ENCODE measurements at places on chromosomes 1 and 21.

DNA sequence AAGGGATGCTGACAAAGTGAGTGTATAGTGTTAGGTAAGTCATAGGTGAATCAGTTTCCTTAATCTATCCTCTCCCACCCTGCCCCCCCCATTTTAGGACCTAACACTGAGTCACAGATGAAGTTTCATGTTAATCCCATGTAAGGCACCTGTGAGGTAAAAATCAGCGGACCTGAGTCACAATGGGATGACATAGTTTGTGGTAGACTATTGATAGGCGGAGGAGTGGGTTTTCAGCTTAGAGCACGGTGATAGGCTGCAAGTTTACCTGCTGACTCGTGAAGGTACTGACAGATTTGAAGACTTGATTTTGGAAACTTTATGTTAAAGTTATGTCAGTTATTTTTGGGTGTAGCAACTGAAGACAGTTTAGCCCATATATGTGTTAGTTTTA lies 1.7 kb downstream of the TOR1AIP1 start:
- DNase-seq, result no peak

- DNase-seq, result no peak
Measured at GRCh38 chr1:208040821-208041297, 129.9 kb upstream of the CD34 start.

DNA sequence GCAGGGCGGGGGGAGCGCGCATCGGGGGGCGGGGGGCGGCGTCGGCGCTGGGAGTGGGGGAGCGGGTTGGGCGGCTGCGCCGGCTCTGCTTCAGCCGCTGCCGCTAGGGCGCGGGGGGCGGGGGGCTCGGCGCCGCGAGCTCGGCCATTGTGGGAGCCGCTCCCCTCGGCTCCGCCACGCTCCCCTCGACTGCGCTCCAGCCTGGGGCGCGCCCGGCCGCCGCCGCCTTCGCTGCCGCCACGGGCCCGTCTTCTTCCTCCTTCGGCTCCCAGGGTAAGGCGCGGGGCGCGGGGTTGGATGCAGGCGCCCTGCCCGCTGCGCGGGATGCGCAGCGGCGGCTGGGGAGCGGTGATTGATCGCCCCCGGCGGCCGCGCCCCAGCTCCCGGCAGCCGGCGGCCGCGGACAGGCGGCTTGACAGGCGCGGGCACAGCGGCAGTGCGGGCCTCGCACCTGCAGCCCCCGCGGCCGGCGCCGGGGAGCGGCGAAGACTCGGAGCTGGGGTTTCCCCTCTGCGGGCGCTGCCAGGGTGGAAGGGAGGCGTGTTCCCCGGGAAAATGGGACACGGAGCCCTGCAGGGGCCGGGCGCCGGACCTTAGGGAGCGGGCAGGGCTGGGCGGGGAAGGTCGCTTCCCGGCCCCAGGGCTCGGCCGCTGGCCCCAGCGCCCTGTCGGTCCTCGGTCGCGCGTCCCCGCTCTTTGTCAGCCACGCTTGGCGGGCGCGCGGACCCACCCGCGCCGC lies 55.3 kb downstream of the NDUFS5 start:
- no peak for DNase-seq

DNA sequence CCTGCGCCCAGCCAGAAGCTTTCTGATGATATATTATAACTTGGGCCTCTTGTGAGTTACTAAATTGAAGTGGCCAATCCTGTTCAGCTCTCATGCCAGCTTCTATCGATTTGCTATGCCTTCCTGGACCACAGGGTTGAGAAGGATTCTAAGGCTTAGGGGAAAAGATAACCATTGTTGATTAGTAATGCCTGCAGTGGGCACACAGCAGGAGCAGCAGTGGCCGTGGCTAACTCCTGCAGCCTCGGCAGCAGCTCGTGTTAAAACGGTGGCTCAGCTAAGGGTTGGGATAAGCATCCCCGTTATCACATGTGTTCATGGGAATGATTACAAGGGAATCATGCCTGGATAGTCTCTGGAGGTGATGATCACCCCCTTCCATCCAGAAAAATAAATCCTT lies 20.5 kb upstream of the KCNE2 start:
- no peak for DNase-seq

DNA sequence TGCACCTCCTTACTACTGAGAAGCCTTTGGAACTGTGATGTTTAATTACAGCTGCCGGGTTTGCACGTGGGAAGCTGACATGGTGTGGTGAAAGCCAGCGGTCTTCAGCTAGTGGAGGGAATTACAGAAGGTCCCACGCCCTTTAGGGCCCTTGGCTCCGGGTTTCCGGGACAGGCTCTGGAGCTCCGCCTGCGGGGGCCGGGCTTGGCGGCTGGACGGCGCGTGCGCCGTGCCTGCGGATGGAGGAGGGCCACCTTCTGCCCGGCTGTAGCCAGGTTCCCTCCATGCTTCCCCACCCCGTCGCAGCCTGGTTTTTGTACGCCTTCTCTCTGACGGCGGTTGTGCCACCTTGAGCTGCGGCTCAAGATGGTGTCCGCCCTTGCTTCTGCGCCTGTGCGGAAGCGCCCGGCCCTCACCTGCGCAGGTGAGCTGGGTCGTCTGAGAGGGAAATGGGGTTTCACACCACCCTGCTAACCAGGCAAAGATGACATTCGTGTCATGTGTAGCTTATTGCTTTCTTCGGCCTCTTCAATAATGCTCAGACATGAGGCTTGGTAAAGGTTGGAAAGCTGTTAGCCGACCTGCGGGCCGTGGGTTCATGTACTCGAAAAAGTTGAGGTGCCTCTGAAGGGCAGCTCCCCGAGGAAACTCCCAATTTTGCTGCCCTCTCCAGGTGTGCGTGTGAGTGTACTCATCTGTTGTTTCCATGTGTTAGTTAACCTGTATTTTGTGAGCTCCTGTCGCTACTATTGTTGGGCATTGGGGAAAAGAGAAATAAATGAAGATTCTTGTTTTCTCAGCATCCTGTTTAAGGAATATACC lies 36.6 kb upstream of the OPRD1 start:
- no peak for DNase-seq

DNA sequence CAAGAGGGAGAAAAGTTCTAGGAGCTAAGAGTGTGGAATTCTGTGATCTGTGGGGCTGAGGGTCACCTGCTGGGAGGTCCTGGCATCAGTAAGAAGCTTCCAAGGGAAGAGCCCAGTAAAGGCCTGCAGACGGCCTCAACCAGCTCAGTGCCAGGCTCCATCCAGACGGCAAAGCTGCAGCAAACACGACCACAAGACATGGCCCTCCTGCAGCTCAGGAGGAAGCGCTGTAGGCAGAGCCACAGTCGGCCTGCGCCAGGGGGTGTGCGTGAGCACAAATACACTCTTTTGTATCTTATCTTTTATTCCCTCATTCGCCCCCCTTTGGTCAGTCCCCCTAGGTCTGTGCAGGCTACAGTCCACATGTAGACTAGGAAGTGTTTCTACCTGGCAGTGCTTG lies 13.4 kb downstream of the C1orf174 start:
- DNase-seq, result no peak
